ENCODE measurements at places on chromosomes 12 and 14.

DNA sequence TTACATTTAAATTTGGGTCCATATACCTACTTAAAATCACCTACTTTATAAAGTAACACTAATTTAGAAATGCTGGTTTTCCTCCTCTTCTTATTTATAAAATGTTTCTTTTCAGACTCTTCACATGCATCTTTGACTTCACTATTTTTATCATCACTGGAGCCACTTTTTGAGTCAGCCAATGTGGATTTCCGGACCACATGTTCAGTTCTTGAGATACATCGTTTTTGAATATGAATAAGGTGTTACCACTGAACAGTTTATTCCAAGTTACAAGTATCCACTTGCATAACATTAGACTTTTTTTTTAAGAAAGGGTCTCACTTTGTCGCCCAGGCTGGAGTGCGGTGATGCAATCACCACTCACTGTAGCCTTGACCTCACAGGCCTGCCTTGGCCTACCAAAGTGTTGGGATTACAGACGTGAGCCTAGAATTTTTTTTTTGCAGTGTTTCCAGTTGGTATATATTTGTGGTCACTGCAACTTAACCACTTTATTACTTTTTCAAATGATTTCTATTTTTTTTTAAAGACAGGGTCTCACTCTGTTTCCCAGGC lies 5.7 kb downstream of the FNTB start:
- DNase-seq, result no peak

DNA sequence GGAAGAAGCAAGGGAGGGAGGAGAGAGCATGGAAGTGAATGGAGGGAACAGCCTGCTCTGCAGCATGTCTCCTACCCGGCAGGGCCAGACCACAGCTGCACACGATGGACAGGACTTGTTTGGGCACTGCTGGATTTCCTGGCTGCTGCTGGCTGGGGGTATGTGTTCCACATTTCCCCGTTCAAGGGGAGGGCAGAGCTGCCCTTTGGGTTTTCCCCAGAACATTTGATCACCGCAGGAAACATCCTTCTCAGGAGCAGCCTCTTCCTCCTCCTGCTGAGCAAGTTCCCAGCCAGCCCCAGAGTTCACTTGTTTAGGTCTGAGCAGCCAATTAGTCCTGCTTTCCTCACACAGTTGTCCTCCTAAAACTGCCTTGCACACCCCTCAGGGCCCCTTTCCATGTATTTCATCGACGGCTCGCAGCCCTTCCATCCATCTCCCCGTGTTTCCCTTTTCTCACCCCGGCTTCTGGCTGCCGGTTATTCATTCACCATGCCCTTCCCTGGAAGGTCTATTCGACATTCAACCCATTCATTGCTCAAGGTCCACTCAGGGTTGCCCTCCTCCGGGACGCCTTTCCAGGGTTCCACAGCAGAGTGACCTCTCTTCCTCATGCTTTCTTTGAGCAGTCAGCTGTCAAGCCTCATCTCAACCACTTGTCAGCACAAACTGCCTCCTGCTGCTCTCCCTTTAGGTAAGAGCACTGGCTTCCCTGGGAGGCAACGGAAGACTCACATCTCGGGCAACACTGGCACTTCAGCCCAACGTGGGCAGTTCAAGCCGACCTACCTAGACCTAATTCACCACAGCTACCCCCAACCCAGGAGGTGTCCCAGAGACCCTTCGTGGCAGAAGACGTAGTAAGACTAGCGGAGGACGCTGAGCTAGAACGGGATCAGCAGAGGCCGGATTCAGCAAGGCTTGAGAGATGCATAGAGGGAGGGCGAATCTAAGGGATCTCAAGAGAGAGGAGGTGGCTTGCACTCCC lies 20.1 kb upstream of the ANO2 start:
- no peak for DNase-seq

GRCh38 chr12:4562034-4562657 lies at the start of gene DYRK4:
DYRK4 (plus strand) TSS chr12:4562208; CDS start chr12:4562246, 38 bp downstream.
- DNase-seq, result no peak

DNA sequence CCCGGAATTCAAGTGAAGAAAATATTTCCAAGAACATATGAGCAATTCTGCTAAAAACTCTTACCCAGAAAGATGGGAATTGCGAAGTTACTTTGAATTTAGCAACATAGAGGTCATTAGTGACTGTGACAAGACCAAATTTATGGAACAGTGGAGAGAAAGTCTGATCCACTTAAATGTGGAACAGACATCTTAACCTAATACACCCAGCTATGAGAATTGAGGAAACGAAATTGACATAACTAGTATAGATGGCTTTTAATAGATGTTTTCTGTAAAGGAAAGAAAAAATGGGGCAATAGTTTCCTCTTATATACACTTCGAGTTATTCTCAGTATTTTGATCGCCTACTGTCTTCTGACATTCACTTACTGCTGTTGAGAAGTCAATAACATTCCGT lies 4.6 kb downstream of the OVCH1 start:
- no peak for DNase-seq

DNA sequence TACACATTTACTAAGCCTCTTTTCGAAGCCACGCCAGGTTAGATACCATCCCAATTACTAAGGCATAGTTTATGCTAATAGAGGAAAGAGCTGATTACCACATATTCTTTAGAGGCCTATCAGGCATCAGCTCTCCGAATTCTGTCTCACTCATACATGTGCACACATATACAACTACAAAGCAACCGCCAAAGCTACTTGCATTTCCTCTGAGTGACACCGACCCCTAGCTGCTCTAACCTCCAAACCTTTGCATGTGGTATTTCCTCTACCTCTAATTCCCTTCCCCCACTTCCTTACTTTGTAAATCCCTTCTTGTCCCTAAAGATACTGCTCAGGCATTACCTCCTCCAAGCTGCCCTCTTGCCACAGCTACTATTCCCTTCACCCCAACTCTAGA lies 107.2 kb downstream of the DUSP6 start:
- no peak for DNase-seq
